ENCODE measurements at places on chromosomes 3 and 15. TPM values are rescaled to one million over a fixed set of nuclear protein-coding genes. Genes with fewer than 3 reads are reported as not detected.
A peak's percentile ranks its signal among the peaks of the same experiment; 100 is the strongest.

- no peak for DNase-seq
Measured at GRCh38 chr3:4503050-4503449, 9.9 kb downstream of the ITPR1 start.

Gene SAMMSON
- total RNA-seq: not detected

Gene UQCC5
- total RNA-seq: 1.1 TPM

GRCh38 chr15:67914537-67915460 is 75.0 kb upstream of the RNU6-1 start:
- DNase-seq: peak; percentile 73

Gene DPPA2
- not detected for total RNA-seq

Measured in SJSA1 (cell line).